MCF 10A (cell line): ENCODE measurements at places on chromosomes 1 and 21.

DNA sequence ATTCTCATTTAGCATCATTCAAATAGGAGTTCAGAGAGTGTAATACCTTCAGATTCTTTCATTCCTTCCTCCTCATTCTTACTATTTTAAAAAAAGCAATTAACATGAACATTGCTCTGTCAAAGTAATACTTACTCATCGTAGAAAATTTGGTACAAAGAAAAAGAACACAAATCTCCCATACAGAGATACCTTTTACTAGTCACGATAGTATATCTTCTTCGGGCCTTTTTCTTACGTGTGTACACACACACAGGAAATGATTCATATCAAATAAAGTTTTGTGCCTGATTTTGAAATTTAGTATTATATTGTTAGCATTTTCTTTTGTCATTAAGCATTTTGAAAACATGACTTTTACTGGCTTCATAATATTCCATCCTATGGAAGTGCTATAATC, 52.9 kb downstream of the NCF2 start:
- DNase-seq = no peak

DNA sequence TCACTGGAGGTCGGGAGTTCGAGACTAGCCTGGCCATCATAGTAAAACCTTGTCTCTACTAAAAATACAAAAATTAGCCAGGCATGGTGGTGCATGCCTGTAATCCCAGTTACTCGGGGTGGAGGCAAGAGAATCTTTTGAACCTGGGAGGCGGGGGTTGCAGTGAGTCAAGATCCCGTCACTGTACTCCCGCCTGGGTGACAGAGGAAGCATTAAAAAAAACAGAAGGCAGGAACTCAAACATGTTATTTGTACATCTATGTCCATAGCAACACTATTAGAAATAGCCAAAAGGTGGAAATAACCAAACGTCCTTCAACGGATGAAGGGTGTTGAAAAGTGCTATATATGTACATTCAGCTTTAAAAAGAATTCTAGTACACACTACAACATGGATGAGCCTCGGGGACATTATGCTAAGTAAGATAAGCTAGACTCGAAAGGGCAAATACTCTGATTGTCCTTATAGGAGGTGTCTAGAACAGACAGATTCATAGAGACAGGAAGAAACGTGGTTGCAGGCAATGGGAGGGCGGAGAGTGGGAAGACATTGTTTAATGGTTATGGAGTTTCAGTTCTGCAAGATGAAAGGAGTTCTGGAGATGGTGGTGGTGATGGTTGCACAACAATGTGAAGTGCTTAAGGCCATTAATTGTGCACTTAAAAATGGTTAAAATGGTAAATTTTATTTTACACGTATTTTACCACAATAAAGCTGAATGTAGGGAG, 19.2 kb downstream of the NLRP3 start:
- DNase-seq = no peak

- no peak for DNase-seq
These were observed 5.7 kb downstream of the HSF2BP start for GRCh38 chr21:43653626-43654025.

GRCh38 chr1:20530901-20531300, 21.5 kb upstream of the FAM43B start:
- no peak for DNase-seq

DNA sequence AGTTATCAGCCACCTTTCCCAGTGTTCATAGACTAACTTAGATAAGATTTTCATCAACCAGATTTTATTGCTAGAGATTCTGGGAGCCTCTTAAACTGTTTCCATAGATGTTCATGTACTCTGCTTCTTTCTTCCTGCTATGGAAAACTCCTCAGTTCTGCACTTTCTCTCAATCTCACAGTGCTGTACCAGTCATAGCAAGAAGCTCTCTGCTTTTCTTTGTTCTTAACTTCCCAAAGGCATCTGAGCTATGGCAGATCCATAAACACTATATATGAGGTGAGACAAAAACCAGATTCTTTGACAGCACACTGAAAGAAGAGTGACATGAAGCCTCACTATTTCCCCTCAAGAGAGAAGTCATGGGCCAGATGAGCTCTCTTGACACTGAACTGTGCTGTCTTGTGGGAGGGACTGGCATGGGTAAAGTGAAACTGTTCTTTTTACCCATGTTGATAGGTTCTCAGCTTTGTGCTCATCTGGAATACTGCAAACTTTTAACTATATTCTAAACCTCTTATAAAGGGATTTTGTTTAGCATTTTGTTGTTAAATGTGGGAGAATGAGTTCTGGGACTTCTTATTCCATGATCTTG, 64.2 kb upstream of the LYPLAL1 start:
- DNase-seq = no peak

GRCh38 chr1:15160626-15161025, 7.1 kb downstream of the TMEM51 start:
- DNase-seq = no peak

- no peak for DNase-seq
These were observed 148.2 kb downstream of the RWDD3 start for GRCh38 chr1:95382000-95382786.

GRCh38 chr21:28253338-28253737, 739.3 kb downstream of the LTN1 start:
- peak; percentile 25 for DNase-seq

DNA sequence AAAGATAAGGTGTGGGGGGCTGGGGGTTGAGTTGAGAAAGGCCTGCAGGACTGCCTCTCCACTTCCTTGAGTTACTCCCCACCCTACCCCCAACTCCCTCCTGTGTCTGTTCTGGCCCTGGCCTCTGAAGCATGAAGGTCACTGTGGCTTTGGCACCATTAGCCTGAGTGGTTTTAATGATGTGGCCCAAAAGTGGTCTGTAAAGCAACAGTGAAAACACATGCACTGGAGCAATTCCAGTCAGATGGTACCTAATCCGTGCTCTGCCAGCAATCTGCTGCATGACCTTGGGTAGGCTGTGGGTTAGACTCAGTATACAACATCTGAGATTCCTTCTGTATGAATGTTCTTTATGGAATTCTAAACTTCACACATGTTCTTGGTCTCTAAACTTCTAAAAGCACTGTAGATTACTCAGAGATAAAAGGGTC, 86.5 kb upstream of the ATP1A1 start:
- peak; percentile 42 for DNase-seq

- no peak for DNase-seq
These were observed 121.5 kb downstream of the LMO4 start for GRCh38 chr1:87450136-87450535.

DNA sequence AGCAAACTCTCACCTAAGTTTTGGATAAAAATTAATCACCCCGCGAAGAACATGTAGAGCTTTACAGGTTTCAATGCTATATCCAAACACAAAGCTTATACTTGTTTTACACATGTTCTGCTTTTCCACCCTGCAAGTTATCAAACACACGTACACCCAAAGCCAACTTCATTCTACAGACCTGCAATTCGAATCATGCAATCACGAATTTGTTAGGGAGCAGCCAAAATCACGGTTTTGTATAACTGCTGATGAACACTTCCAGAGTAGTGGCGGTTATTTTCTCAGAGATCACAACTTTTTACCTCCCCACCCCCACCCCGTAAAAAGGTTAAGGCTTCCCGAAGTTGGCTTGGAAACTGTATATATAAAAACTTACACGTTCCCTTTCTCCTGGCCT, 1.4 kb downstream of the HMGN1 start:
- peak; percentile 17 for DNase-seq

DNA sequence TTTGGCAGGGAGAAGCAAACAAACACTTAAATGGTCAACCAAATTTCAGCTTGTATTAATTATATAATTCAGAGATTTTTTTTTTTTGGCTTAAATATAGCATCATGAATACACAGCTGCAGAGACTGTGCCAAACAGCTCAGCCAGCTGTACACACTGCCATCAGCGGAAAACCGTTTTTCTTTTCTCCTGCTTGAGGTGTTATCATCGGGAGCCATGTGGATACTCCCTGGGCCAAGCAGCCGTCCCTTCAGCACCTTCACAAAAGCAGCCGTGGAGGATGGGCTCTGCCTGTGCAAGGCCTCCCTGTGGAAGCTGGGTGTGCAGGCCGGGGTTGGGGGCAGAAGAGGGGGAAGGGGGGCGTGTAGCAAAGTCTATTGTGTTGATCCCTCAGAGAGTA, 85.0 kb downstream of the NUF2 start:
- DNase-seq = no peak

DNA sequence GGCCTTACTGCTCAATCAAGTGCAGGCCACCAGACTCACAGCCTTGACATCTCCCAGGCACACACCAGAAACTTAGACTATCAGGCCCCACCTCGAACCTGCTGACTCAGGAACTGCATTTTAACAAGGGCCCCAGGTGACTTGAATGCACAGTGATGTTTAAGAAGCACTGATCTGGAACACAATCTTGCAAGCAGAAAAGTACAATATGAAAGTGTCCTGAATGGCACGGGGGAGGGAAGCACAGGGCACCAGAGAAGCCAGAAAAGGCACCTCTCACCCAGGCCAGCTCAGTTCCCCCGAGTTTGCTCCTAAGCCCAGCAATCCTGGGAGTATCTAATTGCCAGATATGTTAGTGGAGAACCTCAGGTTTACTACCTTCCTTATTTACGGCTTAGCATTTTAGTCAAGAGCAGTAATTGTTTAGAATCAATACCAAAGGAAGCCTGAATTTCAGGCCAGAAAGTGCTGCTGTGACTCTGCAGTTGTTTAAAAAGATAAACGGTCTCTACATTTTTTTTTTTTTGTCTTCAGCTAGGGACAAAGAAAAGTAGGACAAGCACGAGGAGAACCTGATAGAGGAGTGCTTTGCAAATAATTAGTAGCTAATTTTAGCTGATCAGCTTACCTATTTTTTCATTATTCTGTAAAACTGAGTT, 50.9 kb upstream of the CDC42BPA start:
- DNase-seq = no peak

DNA sequence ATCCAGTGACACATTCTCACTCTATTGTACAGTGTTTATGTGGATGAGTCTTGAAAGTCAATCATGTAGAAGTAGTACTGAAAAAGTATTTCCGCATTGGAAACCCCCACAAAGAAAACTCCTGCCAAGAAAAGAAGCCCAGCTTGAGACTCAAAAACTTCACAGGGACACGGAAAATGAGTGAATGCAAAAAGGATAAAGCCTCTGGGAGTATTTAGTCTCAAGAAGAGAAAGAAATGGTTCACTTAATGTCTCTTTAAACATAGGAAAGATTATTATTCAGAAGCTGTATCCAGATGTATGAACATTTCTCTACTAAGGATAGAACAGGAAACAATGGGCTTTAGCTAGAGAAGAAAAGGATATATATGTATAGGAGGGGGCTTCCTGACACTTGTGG, 304.5 kb downstream of the BARHL2 start:
- DNase-seq = no peak
